GM23248 (cell line): ENCODE measurements at places on chromosomes 3 and 15. TPM values are rescaled to one million over a fixed set of nuclear protein-coding genes. Genes with fewer than 3 reads are reported as not detected.

CPA3 gene
- total RNA-seq: not detected in 2 replicates

CYP1A2 gene
- total RNA-seq: not detected in 2 replicates

DNA sequence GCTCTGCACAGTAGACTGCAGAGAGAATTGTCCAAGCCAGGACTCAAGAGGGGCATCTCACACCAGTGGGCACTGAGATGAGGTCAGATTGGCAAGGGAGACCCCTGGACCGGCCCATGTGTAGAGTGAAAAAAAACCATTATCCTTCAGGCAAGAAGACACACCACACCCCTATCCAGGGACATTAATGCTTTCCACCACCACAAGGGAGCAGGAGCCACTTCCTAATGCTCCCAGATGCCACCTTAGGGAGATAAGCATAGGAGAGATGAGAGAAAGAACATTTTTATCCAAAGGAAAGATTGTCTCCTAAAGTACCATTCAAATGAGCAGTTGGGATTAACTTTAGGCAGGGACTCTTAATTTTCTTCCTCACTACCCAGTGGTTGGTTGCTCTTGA is 109.6 kb upstream of the PTX3 start:
- no peak for DNase-seq

CASR gene
- total RNA-seq: not detected in 2 replicates

DNA sequence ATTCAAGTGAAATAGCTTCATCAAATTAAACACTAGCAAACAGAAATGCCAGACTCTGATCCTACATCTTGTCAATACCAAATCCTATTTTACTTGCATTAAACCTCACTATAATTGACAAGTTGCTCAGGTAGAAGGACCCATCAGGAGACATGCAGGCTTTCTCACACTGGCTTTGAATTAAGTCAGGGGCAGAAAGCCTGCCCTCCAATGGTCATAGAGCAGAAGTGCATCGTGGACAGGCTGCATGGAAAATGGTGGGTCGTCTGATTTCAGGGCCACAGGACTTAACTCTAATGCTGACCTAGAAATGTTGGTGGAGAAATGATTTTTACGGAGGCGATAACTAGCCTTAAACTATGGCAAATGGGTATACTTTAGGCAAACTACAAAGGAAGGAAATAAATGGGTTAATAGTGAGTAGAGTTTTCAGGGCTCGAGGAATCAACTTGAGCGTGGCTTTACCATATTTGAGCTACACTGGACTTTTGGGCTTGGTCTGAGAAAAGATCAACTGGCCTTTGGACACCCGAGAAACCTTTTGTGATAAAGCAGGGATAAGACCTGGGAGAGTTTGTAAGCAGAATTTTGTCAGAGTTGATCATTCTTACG is 283.9 kb downstream of the GRM7 start:
- peak; percentile 2 for DNase-seq

IP6K1 gene
- 20.6 and 27.2 TPM in 2 replicates for total RNA-seq

DNA sequence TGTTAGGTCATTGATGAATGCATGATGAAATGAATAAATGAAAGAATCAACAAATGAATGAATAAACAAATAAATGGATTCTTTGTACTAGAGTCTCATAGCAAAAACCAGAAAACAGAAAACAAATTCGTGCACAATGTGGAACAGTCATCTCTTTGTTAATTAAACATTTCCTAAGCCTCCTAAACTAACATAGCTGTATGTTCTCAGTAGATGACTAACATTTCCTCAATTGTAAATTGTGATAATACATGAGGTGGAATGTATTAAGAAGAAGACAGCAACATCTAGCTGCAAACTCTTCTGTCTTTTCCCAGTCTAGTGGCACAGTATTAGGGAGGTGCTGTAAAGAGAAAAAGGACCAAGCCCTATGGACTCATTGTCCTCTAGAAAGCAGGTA is 1021.0 kb downstream of the MCTP2 start:
- DNase-seq: peak; percentile 61

LMLN gene
- 3.1 and 3.4 TPM in 2 replicates for total RNA-seq

DNA sequence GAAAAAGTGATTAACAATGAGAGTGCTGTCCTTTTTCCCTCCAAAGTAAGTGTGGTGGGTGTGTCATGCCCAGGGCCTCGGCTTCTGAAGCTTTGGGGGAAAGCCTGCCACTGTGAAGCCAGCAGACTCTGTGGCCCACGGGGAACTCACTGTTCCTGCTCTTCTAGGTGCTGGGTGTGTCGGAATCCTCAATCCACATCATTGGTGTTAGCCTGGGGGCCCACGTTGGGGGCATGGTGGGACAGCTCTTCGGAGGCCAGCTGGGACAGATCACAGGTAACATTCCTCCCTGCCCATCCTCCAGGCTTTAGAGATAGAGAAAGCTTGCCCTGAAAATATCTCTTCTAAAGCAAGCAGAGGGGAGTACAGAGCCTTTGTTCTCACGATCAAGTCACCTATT is 11.6 kb downstream of the PLA1A start:
- DNase-seq: no peak

FBXO40 gene
- not detected in 2 replicates for total RNA-seq

GRCh38 chr3:150582620-150583019 is 20.5 kb upstream of the SELENOT start:
- no peak for DNase-seq

GUCA1C gene
- total RNA-seq: not detected in 2 replicates

GRCh38 chr15:78415284-78415683 is 22.7 kb upstream of the IREB2 start:
- DNase-seq: peak; percentile 59

GRCh38 chr3:107813026-107813425 is 277.8 kb downstream of the CD47 start:
- DNase-seq: peak; percentile 12

GRCh38 chr15:79282371-79283251 is at the start of gene ANKRD34C:
Gene ANKRD34C (plus strand): TSS chr15:79282722. CDS start chr15:79293285, 10,563 bp downstream.
- no peak for DNase-seq

- peak; percentile 39 for DNase-seq
Observed at GRCh38 chr15:63070681-63071129, 28.2 kb downstream of the TPM1 start.

DNA sequence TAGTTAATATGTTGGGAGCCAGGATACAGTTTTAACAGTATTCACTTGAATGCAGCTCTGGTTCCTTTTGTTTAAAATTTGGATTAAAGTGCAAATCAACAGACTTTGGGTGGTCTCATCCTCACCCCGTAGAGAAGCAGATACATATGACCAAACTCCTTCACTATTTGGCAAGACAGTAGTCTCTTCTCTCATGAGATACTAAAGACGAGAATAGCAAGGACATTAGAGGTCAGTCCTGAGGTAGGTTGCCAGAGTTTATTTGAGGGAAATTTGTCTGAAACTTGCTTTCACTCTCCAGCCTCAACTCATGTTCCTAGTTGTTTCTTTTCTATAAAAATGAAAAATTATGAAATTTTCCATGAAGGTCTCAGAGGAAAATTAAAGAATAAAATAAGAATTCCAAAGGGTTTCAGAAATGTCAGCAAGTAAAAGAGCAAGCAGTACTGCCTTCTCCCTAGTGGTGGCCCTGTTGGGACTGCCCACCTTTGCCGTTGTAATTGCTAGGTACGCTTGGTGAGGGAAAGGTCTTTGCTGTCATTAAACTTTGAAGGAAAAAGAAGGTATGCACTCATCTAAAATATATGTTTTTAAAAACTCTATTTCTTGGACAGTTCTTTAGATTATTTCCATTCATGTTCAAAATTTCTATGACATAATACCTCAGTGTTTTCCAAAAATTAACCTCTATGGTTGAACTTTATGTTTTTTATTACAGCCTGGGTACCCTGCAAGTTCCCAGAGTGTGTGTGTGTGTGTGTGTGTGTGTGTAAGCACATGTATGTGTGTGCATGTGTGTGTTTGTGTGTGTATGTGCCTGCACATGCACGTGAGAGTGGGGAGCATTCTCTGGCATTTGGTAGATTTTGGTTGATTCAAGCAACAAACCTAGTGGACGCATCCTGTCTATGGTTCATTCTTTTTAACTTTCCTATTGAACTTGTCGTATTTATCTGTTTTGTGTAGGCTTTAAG is 111.4 kb downstream of the CMSS1 start:
- DNase-seq: no peak

- peak; percentile 79 for DNase-seq
Observed at GRCh38 chr3:110995461-110996231, 76.0 kb upstream of the NECTIN3 start.

GOLGA8T gene
- total RNA-seq: not detected in 2 replicates

PLA2G4B gene
- 1.4 TPM in 1 of 2 replicates, not detected in the other for total RNA-seq

- no peak for DNase-seq
Observed at GRCh38 chr3:38576131-38576525, 73.4 kb downstream of the SCN5A start.

SEMA5B gene
- total RNA-seq: not detected in 2 replicates

KIF9 gene
- 1.6 and 5.8 TPM in 2 replicates for total RNA-seq

GOLGA8G gene
- total RNA-seq: under 0.01 TPM in 1 of 2 replicates, not detected in the other

GOLGA6A gene
- total RNA-seq: not detected in 2 replicates

GRCh38 chr3:30426293-30426993 is 180.0 kb upstream of the TGFBR2 start:
- peak; percentile 82 for DNase-seq
